Hippocampal formation (tissue), 2 donors: ENCODE measurements at places on chromosomes 12 and 14.

DNA sequence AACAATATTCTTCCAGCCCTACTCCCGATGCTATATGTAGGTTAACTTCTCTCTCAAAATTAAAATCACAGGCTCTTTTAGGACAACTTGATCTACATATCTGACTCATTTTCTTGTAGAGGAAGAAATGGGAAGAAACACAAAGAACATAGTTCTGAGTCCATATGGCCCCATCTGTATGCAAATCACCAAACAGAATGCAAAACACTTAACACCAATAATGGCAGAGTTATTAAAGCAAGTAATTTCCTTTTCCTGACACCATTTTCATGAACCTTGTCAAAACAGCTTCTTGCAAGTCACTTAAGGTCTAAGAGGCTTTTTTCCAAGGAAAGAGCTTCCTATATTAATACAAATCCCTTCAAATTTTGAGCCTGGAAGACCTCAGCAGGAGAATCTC is 300.4 kb upstream of the CLEC14A start:
- peak; percentile 14 for DNase-seq

DNA sequence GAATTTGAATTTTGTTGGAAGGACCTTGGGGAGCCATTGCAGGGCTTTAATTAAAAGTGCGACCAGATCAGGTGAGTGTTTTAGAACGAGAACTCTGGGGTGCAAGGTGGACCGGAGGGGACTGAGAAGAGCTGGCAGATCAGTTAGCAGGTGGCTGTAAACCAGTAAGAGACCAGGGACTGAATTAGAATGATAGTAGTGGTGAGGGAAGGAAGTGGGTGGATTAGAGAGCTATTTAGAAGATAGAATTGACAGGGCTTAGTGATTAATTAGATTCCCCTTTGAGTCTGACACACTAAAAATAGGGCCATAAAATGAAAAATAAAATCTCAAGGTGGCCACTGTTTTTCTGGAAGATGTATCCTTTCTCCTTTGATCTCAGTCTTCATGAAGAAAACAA is 44.8 kb downstream of the PLXNC1 start:
- DNase-seq: no peak

- no peak for DNase-seq
Measured at GRCh38 chr12:66763467-66763866, 84.6 kb upstream of the GRIP1 start.

DNA sequence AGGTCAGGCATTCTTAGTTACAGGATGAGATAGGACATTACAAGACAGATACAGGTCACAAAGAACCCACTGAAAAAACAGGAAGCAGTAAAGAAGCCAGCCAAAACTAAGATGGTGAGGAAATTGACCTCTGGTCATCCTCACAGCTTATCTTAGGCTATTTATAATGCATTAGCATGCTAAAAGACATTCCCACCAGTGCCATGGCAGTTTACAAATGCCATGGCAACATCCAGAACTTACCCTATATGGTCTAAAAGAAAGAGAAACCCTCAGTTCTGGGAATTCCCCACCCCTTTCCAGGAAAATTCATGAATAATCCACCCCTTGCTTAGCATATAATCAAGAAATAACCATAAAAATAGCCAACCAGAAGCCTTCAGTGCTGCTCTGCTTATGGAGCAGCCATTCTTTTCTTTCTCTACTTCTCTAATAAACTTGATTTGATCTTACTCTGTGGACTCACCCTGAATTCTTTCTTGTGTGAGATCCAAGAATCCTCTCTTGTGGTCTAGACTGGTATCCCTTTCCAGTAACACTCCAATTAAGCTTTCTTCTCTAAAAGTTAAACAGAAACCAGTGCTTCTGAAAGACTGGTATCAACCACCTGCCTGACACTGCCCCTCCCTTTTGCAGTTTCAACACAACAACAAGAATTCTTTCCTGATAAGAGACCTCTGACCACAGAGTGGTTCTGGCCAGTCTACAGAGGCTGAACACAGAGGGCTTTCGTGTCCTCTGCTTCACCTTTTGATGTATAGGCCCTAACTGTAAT is 86.9 kb downstream of the BCAT1 start:
- DNase-seq: no peak

GRCh38 chr14:55760789-55761566 is 181.0 kb downstream of the KTN1 start:
- DNase-seq: no peak

- DNase-seq: no peak
Measured at GRCh38 chr12:76495556-76495955, 64.0 kb downstream of the OSBPL8 start.

- no peak for DNase-seq
Measured at GRCh38 chr14:85248881-85249635, 280.9 kb upstream of the FLRT2 start.

GRCh38 chr12:6461401-6462233 is 8.9 kb downstream of the VAMP1 start:
- DNase-seq: peak; percentile 27

DNA sequence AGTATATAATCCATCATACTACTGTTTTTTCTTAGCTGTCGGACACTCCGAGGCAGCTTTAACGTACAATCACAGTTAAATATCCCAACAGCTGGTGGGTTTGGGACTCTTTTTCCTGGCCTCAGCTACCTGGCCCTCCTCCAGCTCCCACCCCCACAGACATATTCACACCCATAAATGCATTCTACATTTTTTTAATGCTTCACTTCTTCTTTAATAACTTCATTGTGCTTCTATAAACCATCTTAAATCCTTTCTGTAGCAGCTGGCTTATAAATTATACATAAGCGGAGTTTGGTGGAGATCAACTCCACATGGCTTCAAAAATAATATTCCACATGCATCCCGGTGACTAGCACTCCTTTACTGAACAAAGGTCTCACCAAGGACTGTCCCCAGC is 33.3 kb downstream of the TDG start:
- DNase-seq: no peak

- DNase-seq: no peak
Measured at GRCh38 chr12:100908501-100908900, 113.9 kb downstream of the ANO4 start.

DNA sequence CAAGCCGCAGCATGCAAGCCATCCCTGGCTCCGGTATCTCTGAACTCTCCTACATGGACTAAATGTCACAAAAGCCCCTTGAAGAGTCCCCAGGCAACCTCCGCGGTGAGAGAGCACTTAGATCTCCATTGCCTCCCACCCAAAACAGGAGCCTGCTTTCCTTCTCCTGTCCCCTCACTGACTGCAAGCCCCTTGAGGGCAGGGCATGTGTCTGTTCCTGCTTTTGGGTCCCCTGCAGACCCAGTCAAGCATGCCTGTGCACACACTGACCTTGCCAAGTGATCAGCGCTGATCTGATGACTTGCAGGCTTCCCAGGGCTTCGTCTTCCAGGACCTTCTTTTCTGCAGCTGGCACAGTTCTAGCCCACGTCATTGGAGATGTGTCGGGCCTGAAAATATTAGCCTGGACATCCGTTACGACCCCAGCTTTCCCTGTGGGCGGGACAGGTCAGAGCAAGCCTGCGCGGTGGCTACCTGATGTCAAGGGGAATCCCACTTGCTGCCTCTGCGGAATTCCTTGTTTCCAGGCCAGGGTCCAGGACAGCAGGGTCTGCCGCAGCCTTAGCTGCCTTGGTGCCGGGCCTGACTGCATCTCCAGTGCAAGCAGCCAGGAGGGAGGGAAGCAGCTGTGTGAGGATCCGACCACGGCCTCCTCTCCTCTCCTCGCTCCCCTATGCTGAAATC is 92.5 kb downstream of the FBXL14 start:
- DNase-seq: no peak

DNA sequence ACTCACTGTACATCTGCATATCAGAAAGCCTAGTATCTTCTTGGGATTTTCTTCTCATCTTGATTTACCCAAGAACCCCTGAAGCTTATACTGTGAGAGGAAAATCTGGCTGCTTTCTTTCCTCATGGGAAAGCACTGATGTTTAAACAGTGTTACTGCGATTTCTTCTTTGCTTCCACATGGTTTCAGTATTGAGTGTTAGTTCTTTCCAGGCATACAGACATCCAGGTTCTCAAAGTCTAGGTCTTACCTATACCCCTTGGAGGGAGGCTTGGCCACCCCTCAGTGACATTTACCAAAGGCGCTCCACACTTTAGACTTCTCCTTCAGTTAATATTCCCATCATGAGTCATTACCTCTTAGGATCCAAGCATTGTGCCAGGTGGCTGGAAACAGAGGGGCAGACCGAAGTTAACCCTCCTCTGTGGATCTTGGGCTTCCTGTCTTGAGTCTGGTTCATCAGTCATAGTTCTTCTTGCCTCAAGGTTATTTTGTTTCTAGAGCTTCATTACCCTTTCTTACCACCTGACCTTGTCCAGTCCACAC is 79.1 kb downstream of the TMEM117 start:
- DNase-seq: no peak

DNA sequence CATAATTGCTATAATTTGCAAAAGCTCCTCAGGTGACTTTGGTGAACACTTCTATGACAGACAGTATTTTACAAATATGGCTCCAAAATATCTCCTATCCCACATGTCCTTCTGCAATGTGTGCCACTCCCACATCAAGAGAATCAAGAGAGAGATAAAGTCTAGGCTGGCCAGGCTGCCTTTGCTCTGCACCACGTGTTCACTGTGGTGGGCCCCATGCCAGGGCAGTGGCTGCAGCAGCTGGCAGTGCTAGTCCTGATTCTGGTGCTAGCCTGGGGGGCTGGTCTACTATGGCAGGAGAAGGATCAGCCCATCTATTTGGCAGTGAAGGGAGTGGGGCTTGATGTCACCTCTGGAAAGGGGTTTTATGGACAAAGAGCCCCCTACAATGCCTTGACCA is 86.3 kb downstream of the DRAM1 start:
- DNase-seq: no peak

DNA sequence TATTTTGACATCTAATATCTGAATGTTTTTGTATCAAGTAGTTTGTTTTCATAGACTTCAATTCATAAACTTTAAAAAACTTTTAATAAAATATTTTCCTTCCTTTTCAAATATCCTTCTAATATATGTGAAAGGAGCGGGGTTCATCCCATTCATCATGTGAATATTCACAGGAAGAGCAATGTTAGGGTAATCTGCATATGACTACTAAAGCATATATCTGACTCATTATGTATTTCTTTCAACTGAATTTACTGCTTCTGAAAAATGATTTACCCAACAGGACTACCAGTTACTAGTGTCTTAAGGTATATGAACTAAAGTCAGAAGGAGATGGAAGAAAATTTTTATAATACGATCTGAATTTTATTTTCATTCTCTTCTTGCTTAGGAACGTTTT is 30.5 kb downstream of the DHRS7 start:
- no peak for DNase-seq

DNA sequence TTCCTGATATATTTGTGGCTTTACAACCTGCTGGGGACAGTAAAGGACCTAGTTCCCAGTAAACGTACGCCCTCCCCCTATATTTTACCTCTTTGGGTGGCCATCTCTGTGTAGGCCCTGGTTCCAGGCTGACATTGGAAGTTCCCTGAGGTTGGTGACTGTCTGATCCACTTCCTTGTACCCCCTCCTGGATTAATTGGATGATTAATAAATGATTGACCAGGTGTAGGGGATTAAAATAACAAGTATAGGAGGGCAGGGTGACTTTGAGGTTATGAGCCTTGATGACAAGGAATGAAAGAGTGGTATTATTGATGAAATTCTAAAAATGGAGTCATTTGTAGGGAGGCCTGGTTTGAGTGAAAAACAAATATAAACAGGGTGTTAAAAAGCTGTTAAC is 9.6 kb downstream of the SUSD6 start:
- no peak for DNase-seq

DNA sequence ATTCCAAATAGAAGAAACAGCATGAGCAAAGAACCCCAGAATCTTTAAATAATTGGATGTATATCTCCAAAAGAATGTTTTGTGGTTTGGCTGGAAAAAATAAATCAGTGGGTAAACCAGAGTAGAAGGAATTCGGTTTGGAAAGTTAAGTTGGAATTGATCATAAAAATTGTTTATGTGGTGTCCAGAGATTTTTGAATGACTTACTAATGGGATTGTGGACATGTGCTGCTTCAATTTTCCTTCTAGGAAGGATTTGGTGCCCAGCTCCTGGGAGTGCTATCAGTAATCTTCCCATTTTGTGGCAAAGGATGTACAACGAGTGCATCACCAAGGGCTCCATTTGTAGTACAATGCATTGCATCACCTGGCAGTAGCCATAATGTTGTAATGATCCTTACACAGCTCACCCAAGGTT is 224.8 kb downstream of the SLC16A7 start:
- DNase-seq: no peak

- no peak for DNase-seq
Measured at GRCh38 chr14:61151251-61151650, 129.9 kb downstream of the TMEM30B start.

DNA sequence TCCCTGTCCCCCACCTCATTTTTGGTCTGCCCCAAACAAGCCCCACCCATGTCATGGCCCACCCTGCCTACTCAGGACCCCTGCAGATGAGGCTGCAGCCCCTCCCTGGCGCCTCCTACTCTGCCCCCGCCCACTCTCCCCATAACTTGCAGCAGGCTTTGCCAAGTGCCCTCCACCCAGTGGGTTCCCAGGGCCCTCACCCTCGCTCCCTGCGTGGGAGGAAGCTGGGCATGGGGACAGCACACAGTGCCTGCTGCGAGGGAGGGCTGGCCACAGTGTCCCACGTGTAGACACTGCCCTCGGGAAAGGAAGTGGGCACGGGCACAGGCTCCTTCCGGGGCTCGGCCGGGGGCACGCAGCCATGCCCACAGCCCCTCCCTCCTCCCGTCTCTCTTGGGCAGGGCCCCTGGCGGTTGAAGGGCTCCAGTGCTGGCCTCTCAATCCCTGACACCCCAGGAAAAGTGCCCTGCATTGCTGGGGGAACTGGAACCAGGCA is 9.4 kb downstream of the AKT1 start:
- no peak for DNase-seq

DNA sequence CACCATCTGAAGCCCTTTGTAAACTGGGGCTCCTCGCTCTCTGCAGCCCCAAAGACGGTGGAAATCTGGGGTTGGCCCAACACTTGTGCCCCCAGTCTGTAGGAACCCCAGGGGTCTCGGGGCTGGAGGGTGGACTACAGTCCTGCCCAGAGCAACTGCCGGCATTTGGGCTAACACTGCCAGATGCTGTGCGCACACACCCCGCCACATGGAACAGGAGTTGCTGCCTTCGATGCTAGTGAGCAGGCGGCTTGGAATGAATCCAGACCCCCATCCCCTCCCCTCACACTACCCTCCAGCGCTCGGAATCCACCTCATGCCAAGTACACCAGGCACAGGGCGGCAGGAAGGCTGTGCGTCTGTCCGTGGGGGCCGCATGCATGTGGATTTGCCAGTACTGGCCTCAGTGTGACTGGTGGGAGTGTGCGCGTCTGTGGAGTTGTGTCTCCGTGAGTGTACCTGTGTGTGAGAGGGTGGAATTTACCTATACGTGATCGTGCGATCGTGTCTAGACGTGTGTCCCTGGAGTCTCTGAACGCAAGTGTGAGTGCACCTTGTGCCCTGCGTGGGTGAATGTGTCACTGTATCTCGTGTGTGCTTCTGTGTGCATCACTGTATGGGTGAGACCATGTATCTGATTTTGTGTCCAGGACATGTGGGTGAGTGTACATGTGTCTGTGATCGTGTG is 5.1 kb downstream of the LHX5 start:
- no peak for DNase-seq

- no peak for DNase-seq
Measured at GRCh38 chr12:105539735-105540134, 209.2 kb downstream of the C12orf75 start.
